ENCODE measurements at places on chromosomes 6 and 20.

DNA sequence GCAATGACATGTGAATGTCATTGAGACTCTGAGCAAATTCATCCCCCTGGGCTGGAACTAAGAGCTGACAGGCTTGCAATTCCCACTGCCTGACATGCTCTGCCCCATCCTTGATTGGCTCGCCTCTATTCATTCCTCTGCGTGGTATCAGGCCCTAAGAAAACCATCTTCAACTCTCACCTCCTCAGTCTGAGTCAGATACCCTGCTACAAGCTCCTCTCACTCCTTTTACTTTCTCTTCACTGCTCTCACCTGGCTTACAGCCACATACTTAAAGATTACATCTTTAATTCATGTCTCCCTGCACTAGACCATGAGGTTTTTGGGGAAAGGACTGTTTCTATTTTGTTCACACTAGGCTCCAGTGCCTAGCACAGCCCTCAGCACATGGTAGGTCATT is 131.6 kb downstream of the KIF6 start:
- DNase-seq: no peak

DNA sequence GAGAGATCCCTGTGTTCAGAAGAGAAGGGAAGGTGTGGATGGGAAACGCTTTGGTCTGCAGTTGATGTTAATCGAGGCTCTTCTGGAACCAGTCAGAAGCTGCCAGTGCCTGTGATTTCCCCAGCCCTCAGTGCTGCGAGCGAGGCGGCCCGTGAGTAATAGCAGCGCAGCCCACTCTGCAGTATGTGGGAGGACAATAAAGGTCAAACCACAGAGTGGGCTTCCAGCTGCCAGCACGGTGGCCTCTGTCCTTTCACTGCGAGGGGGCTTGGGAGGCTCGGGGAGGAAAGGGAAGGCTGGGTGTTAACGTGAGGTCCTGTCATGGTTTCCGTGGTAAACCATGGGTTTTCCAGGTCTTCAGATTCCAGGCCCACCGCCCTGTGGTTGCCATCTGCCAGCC is 32.3 kb upstream of the TAGAP start:
- DNase-seq: no peak

GRCh38 chr20:46930640-46931339 is 36.1 kb downstream of the EYA2 start:
- DNase-seq: no peak

GRCh38 chr6:14730654-14731053 is 515.2 kb upstream of the JARID2 start:
- no peak for DNase-seq

DNA sequence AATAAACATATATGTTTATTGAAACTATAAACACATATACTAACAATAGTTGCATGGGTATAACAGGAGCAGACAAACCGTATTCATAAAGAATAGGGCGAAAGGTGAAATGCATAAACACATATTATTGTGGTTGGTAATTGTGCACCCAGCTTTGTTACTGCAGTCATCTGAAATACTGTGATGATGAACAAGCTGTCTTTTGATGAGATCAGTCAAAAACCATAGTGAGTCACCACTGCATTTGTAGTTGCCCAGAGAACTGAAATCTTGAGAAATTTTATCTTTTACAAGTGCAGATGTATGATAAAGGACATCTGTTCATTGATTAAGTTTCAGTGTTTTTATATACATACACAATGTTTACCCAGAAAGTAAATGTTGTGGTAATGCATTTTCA is 133.7 kb downstream of the MYO6 start:
- no peak for DNase-seq

GRCh38 chr6:24448396-24448795 is 41.0 kb downstream of the GPLD1 start:
- no peak for DNase-seq
